Omental fat pad (tissue), 4 donors: ENCODE measurements at places on chromosomes 12 and 14.

GRCh38 chr12:107684029-107684795 lies 1.4 kb upstream of the PWP1 start:
- no peak for DNase-seq

DNA sequence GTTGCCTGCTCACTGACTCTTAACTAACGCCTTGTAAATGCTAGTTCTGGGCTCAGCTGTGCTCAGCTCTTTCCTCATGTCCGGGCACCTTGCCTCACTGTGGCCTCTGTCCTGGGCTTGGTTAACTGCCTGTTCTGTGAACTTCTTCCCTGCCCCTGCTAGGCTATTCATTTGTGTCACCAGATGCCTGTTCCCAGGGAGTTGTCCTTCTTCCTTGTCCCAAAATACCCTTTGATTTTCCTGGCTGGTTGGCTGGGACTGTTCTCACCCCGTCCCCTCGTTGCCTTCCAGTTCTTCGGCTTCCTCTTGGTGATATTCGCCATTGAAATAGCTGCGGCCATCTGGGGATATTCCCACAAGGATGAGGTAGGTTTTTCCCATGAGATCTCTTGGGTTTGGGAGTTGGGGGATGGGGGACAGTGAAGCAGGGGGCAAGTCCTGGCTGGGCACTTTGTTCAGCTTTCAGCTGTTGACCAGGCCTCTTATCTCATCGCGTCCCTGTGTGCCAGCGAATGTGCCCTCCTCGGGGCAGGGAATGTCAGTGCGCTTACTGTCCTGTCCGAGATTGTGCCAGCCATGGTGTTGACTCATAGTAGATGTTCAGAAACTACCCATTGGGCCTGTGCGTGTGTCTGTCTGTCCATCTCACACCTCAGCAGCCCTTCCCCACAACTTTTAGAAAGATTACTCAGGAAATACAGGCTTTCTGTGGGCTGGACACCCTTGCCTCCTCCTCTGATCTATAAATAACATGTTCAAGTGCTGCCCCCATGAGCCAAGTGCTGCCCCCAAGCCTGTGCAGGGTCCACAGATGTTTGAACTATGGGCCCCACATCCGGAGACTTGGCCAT lies 33.1 kb downstream of the CD9 start:
- no peak for DNase-seq

DNA sequence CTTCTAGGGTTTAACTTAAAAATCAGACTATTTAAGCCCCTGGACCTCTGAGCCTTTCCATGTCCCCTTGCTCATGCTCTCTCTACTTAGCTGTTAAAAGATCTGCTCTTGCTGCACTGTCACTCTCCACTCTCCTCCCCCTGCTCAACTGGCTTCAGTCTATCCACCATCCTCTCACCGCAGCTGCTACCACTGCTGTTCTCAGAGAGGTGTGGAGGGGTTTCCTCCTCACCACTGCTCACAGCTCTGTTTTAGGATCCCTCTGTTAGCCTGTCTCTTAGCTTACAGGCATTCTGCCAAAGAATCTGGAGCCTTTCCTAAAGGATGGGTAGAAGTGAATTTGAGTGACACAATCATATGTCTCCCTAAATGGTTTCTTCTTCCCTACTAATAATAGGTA lies 43.7 kb upstream of the ATP2B1 start:
- no peak for DNase-seq

- no peak for DNase-seq
These were observed 29.7 kb upstream of the NR2C1 start for GRCh38 chr12:95102916-95103671.

DNA sequence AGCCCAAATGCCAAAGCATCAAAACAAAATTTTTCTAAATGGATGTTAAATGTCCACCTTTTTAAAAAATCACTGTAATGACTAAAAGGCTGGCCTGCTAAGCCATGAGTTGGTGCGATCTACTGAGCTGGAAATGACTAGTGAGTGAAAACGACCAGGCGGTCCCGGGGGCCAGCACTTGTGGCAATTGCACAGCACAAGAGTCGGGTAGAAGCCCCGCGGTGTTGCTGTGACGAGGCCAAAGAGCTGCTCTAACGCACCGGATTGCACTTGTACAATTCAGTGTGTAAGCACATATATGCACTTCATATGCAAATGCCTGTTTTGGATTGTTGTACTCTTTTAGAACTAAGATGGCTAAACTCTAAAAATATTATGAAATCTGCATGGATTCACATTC lies 64.1 kb upstream of the DYNC1H1 start:
- DNase-seq: peak; percentile 8

GRCh38 chr14:103801459-103801858 lies 45.9 kb downstream of the PPP1R13B start:
- no peak for DNase-seq

- no peak for DNase-seq
These were observed 9.2 kb upstream of the ABCD2 start for GRCh38 chr12:39628836-39629235.

DNA sequence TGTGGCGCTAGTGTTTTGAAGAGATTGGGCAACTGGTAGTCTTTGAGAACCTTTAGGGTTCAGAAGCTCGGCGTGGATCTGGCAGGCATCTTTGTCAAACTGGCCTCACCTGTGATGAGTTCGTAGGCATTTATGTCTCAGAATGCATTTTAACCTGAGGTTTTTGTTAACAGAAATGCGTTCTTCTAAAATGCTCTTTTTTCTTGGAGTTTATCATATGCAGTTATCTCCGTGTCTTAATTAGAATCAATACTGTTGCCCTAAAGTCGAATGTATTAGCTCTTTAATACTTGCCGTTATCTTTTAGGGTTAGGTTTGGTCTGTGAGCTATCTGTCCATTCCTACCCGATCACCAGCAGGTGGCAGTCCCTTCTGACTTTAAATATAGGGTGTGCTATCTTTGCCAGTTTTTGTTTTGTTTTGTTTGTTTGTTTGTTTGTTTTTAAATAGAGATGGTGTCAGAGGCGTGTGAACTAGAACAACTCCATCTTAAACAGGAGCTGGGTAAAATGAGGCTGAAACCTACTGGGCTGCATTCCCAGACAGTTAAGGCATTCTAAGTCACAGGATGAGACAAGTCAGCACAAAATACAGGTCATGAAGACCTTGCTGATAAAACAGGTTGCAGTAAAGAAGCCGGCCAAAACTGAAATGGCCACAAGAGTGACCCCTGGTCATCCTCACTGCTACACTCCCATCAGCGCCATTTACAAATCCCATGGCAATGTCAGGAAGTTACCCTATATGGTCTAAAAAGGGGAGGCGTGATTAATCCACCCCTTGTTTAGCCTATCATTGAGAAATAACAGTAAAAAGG lies 1.4 kb downstream of the ATF1 start:
- DNase-seq: no peak

- DNase-seq: no peak
These were observed 6.0 kb upstream of the CHD4 start for GRCh38 chr12:6613015-6613775.

DNA sequence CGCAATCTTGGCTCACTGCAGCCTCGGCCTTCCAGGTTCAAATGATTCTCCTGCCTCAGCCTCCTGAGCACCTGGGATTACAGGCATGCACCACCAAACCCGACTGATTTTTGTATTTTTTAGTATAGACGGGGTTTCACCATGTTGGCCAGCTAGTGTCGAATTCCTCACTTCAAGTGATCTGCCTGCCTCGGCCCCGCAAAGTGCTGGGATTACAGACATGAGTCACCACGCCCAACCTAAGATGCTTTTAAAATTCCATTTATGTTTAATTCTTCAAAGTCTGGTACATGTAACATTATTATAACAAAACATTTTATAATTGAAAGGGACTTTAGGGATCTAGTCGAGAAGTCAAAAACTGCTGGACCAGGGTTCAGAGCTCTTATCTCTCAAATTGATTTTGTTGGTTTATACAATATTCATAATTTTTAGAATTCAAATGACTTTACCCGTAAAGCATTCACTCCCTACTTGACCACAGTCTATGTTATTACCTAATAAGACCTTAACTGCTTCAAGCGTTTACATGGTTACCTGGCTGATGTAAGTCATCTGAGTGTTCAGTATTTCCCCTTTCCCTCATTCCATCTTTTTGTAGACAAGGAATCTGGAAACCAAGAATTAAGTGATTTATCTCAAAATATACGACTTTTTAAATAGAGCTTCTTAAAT lies 28.2 kb downstream of the RAP1B start:
- no peak for DNase-seq
